ENCODE measurements at places on chromosomes 2 and 18.

- no peak for DNase-seq
These were observed 115.5 kb upstream of the GLI2 start for GRCh38 chr2:120620025-120620793.

GRCh38 chr2:110770959-110771431, 38.6 kb downstream of the ACOXL start:
- peak; percentile 27 for DNase-seq

- DNase-seq = no peak
These were observed 74.4 kb upstream of the SCN7A start for GRCh38 chr2:166568409-166568808.

DNA sequence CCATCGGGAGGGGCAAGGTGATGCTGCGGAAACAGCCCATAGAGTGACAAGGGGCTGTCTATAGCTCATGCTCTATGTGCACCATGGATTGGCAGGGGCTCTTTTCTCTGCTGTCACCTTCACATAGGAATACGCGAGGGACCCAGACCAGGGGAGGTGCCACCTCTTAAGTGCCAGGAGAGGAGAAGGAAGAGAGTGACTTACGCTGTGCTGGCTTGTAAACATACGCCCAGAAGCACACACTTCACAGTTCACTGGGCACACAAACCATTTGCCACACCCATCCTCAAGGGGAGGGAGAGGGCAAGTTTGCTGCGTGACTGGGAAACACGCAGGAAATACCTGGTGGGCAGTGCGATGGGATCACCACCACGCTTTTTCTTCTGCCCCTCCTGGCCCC, 65.1 kb upstream of the GPR45 start:
- no peak for DNase-seq

- no peak for DNase-seq
These were observed 64.8 kb upstream of the PID1 start for GRCh38 chr2:229335877-229336346.

DNA sequence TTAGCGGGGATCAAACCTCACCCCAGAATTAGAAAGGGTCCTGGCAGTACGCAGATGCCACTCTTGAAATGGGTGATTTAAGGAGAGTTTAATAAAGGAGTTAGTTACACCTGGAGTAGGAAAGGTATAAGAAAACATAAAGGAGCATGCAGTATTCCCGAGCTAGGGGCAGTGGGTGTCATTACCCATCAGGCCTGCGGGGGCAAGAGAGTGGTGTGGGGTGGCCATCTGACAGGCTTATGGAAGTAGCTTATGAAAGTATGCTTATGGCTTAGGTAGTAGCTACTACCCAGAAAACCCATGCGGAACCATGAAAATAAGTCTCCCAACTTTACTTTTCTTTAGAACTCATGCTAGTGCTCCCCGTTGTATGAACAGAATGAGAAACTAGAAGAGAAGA, 568.9 kb upstream of the ACVR2A start:
- no peak for DNase-seq

GRCh38 chr2:232170396-232170795, 208.2 kb upstream of the ALPP start:
- DNase-seq = peak; percentile 20

Data from astrocyte of the hippocampus (primary cell).